ENCODE measurements at places on chromosomes 5 and 9.

GRCh38 chr9:137171149-137171900 is 531 bp downstream of the TMEM210 start:
- DNase-seq, result no peak

GRCh38 chr9:72474676-72475075 is 46.7 kb upstream of the TMC1 start:
- no peak for DNase-seq

DNA sequence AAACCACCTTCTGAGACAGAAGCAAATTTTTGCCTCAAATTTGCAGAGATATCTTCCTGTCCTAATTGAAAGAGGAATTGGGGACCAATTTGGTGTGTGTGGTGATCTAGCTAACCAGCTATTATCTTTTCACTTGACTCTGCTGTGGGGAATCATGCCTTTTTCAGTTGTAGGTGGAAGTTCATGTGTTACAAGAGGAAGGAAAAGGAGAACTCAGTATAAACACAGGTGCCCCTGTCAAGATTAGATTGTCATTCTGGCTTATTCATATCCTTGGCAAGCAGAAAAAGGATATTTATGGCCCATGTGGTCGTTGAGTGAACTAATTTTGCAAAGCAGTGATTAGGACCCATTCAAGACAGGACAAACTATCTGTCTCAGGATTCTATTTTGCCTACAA is 336.8 kb upstream of the SLC30A5 start:
- DNase-seq, result no peak

DNA sequence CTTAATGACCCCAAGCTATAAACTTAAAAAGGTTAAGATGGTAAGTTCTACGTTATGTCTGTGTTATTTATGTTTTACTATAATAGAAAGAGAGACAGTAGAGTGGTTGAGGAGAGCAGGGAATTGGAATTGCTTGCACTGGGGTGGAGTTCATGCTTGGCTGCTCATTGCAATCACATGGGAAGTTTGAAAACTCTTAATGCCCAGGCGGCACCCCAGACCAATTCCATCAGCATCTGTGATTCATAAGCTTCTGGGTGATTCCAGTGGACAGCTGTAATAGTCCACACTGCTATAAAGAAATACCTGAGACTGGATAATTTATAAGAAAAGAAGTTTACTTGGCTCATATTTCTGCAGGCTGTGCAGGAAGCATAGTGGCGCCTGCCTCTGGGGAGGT is 323.9 kb upstream of the MSX2 start:
- DNase-seq, result no peak

DNA sequence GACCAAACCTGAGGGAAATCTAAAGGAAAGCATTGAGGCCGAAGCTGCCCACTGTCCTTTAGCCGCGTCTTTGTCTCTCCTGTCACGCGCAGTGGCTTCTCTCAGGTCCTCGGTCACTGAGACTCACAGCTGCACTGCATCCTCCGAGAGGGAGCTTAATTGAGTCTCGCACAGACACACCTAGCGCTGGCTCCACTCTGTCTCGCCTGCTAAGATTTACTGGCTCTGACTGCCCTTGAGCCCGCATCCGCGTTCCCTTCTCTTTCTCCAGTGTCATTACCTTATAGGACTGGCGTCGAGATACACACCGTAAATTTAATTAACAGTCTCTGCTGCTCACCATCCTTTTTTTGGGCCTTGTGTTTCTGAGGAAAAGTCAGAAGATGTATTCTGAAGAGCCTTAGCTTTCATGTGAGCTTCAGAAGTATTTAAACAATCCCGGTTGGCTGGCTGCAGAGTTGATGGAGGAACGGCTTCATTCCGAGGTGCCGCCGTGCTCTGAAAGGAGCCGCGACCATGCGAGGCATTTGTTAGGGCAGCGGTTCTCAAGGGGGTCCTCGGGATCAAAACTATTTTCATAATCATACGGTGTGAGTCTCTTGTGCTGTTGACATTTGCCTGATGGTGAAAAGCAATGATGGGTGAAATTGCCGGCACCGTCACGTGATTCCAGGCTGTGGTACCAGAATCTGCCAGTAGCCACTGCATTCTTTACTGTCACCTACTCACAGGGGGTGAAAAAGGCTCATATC is 58.3 kb downstream of the GPR107 start:
- DNase-seq, result no peak

- DNase-seq, result peak; percentile 5
These were observed 895.9 kb downstream of the TLE4 start for GRCh38 chr9:80467632-80468031.

DNA sequence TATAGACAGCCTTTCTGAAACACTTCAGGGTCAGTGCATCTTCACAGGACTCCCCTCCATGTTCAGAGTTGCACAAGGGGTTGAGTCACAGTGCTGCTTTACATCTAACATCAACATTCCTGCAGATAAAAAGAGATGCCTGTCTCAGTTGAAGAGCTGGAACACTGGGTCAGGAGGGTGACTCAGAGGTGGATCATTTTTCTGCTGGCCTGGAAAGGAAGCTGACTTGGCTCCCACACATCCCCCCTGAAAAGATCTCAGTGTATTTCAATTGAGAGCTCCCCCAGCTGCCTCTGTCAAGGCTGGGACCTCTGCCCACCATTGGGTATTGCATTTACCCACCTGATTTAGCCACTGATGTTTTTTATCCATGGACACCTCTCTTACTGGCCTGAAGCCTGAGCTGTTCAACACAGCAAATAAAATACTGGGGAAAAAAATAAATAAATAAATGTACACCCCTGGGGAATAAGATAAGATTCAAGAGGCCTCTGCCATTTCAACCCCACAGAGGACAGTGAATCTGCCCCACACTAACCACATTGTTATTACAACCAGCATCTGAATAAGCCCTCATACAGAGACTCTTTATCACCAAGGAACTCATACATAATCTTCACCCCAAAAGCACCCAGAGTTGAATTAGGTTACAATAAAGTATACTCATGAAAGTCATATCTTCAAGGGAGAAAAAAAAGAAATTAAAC is 716.4 kb downstream of the SEMA5A start:
- peak; percentile 96 for DNase-seq

DNA sequence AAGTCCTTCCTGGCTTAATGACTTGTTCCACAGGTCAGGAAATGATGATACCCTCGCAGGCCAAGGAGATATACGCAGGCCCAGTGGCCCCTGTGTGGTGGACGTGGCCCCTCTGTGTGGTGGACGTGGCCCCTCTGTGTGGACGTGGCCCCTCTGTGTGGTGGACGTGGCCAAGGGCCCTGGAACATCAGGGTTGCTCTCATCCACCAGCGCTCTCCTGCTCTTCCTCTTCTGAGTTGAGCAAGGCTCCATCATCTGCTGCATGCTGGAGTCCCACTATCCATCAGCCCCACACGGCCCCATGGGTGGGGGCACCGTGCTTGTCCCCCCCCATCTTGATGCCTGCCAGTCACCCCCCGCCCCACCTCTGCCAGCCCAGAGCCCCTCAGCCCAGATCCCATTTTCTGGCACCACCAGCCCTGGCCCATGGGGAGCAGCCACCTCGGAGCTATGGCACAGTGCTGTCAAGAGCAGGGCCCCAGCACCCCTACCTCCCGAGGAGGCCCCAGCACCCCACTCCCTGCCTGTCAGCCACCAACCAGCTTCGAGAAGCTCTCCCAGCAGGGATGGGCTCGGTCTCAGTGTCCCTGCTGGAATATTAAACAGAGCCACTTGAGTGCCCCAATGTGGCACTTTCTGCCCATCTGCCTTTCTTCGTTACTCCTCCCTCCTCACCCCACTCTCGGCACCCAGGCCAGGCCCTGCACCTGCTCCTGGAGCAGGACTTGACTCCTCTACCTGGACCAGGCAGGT is 8.1 kb downstream of the LRRC14B start:
- DNase-seq, result no peak

GRCh38 chr5:150522504-150523414 is 14.8 kb downstream of the NDST1 start:
- no peak for DNase-seq
